NCI-H1436 treated with DMSO at 0.1 percent for 48 hours (cell line): ENCODE measurements at places on chromosomes 1 and 21.

DNA sequence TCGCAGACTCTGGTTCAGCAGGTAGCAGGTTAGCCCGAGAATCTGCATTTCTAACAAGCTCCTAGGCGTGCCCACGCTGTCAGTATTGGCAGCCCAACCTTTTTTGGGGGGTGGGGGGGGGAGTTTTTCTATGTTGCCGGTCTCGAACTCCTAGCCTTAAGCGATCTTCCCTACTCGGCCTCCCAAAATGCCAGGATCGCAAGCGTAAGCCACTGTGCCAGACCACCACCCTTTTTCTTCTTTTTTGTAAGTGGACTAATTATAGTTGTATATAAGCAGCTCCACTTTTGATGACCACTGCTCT lies 480 bp upstream of the MIS18A start:
- DNase-seq: no peak

DNA sequence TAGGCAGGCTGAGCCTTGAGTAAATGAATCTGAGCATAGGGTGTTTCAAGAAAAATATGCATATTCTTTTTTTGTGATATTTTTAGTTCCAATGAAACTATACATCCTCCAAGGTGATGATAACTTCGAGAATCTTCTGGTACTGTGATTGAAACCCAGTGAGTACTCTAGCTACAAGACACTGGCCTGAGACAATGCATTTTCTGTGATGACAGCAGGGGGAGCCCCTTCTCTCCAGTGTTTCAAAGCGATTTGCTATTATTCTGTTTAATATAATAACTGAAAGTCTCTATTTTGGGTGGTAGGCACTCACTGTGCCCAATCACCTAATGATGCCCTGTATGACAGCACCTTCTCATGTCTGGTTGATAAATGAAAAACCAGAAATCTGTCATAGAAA lies 12.1 kb downstream of the IRF2BP2 start:
- DNase-seq: no peak

- no peak for DNase-seq
These were observed 103.2 kb upstream of the CASZ1 start for GRCh38 chr1:10899490-10900250.

GRCh38 chr1:88284066-88284465 lies 400.0 kb upstream of the PKN2 start:
- DNase-seq: no peak

DNA sequence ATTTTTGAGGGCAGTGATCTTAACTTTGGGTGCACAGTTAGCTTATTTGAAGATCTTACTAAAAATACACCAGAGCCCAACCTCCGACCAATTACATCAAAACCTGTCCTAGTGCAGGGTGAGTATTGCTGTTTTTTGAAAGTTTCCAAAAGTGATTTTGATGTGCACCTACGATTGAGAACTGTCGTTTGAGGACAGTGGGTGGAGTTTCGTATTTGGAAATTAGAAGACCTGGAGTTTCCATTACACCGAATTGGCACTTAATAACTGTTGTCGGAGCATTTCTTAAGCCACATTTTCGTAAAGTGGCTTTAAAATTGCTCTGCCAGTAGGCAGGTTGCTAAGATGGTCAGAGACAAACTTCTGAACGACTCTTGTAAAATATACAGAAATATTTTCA lies 1.1 kb downstream of the SOD1 start:
- DNase-seq: no peak

GRCh38 chr1:86938855-86939254 lies 24.4 kb downstream of the HS2ST1 start:
- no peak for DNase-seq

- no peak for DNase-seq
These were observed at the start of the genes ERMAP and SVBP for GRCh38 chr1:42816585-42817439. ERMAP (plus strand) TSS chr1:42817122; CDS start chr1:42830449, 13,327 bp downstream. SVBP (minus strand) TSS chr1:42817397; CDS start chr1:42816544, 853 bp downstream.

GRCh38 chr1:21705303-21705980 lies 36.3 kb upstream of the RAP1GAP start:
- DNase-seq: no peak

DNA sequence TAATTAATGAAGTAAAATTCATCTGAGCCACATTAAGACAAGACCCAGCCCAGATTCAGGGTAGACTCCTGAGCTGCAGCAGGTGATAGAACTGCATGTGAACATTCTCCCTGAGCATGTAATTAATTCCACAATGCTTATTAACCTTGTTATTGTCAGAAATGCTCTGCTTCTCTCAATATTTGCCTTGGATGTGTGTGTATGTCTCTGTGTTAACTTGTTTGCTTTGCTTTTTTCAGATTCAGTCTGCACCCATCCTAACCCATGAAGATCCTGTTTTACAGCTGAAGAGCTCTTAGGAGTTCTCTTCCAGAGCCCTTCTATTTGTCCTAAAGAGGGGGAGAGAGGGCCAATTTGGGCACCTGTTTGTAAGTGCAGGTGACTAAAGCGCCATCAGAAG lies 143.2 kb upstream of the BMP8A start:
- DNase-seq: no peak

- DNase-seq: no peak
These were observed 31.8 kb upstream of the JUN start for GRCh38 chr1:58815686-58816071.

GRCh38 chr1:84756455-84757082 lies 66.3 kb upstream of the SSX2IP start:
- DNase-seq: no peak

DNA sequence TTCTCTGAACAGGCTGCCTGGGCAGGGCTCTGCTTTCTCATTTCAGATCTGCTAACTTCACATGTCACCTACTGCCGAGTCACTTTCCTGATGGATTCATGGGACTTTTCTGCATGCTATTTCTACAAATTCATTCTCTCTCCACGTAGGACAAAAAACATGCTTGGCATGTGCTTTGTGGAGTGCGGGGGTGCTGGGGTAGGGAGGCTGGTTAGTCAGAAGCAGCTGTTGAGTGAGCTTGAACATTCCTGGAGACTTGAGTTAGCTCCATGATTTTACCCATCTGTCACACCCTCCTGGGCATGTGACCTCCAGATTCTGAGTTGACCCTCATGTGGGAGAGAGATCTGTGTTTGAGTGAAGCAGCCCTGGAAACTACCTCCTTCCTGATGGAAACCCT lies 71.4 kb downstream of the UCK2 start:
- DNase-seq: no peak

DNA sequence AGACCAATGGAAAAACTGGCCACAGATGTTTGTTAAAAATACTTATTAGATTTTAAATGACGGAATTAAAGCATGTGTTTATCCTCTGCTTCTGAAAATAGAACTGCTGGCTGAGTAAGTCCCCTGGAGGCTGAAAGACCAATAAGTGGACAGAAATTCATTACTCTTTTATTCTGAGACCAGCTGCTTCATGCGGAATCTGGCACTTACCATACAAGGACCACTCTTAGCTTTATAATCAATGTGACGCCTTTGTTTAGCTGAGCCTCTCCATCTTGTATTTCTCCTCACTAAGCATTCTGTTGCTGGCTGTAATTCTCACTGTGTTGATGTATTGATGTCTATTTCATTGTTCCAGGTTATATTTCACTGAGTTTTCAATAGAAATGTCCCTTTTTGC lies 6.3 kb upstream of the EXO1 start:
- DNase-seq: peak; percentile 86

GRCh38 chr1:217333939-217334338 lies 297.0 kb downstream of the GPATCH2 start:
- DNase-seq: no peak

DNA sequence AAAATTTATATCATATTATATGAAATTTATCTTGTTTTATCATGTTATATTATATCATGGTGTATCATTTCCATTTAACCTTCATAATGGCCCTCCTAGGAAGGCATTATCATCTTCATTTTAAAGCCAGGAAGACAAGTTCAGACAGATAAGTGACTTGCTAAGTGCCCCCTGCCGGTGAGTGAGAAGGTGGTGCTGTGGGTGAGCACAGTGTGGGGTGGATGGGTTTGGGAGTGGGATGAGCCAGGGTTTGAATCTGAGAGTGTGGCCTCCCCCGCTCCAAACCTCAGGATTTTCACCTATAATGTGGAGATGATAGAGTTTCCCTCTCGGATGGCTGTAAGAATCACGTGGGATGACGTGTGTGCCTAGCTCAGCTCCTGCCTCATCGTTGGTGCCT lies 108.7 kb upstream of the IGSF21 start:
- DNase-seq: no peak

GRCh38 chr1:193431265-193431977 lies 245.0 kb upstream of the B3GALT2 start:
- DNase-seq: no peak

GRCh38 chr1:205505076-205505729 lies 734 bp downstream of the CDK18 start:
- no peak for DNase-seq

DNA sequence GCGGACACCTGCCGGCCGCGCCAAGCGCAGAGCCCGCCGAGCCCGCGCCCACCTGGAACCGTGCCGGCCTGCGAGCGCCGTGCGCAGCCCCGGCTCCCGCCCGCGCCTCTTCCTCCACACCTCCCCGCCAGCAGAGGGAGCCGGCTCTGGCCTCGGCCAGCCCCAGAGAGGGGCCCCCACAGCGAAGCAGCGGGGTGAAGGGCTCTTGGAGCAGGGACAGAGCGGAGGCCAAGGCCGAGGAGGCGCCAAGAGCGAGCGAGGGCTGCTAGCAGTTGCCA lies 50.1 kb upstream of the KRTAP19-8 start:
- DNase-seq: no peak

DNA sequence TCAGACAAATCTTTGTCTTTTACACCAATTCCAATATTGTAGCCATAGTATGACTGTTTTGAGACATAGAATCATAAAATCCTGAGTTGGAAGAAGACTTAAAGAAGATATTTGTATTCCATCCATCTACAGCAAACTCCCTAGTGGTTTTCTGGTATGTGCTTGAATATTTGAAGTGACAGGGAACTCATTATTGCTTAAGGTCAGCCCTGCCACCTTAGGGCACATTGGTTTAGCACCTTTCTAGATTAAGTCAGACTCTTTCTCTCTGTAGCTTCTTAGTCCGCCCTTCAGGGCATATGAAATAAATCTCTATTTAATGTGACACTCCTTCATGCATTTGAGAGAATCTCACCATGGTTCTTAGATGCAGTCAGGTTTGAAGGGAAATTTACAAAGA lies 49.8 kb downstream of the PTGER3 start:
- DNase-seq: no peak

GRCh38 chr1:207077012-207077411 lies 11.6 kb upstream of the C4BPB start:
- DNase-seq: no peak

- DNase-seq: no peak
These were observed 40.9 kb downstream of the ALPL start for GRCh38 chr1:21550097-21550496.

DNA sequence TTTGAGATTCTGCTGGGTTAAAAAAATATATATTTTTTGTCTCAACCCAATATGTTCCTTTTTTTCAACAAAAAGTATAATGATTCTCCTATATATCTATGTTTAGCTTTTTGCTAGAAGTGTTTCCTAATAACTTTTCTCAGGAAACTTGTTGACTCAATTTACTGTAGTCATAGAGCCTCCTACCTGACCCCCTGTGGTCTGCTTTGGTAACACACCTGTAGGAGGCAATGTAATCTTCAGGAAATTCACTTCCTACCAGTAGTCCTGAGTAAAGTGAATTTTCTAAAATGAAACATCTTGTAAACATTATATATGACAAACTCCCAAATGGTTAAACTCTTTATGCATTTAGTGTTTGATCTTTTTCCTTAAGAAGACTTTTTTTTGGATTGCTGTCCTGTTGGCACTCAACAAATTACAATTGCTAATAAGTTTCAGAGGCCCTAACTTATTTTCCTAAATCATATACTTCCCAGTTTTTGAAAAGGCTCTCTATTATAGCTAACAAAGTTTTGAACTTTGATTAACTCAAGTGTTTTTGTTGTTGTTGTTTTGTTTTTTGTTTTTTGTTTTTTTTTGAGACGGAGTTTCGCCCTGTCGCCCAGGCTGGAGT lies 118.3 kb downstream of the OLFML2B start:
- DNase-seq: no peak

- DNase-seq: no peak
These were observed 40.7 kb downstream of the MAN1C1 start for GRCh38 chr1:25657121-25657882.

DNA sequence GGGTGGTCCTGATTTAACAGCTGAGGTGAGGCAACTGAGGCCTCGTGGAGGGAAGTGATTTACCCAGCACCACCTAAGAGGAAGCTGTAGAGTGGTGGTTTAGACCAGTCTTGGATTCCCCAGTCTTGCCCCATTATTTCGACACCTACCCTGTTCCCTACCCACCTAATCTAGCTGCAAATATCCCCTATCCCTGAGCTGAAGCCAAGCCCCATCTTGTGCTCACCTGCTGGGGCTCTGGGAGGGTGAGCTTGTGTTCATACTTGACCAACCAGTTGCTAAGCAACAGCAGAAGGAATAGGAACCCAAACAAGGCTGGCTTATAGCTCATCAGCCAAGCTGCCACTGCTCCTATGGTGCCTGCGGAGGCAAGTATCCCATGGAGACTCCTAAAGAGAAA lies 2.0 kb downstream of the TEX46 start:
- peak; percentile 60 for DNase-seq

- no peak for DNase-seq
These were observed 8.5 kb upstream of the NBL1 start for GRCh38 chr1:19635646-19636045.

DNA sequence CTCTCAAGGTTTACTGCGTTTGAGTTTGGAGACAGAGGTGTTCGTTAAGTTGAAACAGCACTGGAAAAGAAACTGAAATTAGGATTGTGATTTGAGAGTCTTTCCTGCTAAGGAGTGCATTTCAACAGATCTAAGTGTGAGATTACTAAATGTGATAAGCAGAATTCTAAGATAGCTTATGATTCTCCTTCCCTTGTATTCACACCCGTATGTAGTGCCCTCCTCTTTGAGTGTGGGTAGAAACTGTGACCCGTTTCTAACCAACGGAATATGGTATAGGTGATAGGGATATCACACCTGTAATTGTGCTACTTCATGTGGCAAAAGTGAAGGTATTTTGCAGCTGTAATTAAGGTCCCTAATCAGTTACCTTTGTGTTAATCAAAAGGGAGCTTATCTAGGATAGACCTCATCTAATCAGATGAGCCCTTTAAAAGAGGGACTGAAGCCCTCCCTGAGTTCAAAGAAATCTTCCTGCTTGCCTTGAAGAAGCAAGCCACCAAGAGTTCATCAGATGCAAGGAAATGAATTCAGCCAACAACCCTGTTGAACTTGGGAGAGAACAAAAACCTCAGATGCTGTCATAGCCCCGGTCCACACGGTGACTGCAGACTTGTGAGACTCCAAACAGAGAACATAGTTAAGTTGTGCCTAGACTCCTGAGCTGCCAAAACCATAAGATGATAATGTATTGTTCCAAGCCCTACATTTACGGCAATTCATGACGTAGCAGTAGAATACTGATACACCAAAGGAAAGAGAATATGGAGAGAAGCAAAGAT lies 12.6 kb upstream of the IL12RB2 start:
- DNase-seq: no peak

- DNase-seq: no peak
These were observed 24.8 kb downstream of the PPP2R5A start for GRCh38 chr1:212309967-212310366.

DNA sequence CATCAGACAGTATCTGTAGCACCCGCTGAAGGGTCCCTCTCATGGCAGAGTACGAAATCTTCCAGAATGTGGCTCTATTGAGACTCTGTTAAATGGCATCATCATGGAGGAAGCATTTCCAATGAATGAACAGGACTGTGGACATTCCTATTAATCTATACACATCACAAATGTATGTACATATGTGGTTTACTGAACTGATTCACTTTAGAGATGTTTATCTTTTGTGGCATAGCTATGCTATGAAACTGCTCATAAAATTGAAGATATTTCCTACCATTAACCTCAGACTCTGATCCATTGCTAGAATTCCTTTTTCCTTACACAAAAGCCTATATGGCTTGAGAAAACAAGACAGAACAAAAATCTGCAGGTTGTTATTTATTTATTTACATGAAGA lies 259.6 kb upstream of the RRP15 start:
- DNase-seq: no peak
